ENCODE measurements at places on chromosomes 2 and 18.

- peak; percentile 72 for DNase-seq
Measured at GRCh38 chr2:176128982-176129796, at the start of gene HOXD8. TSS of gene HOXD8 (plus strand) at chr2:176129705. CDS start at chr2:176130367, 662 bp downstream.

GRCh38 chr2:39523308-39524044 is 86.4 kb upstream of the MAP4K3 start:
- peak; percentile 80 for DNase-seq

DNA sequence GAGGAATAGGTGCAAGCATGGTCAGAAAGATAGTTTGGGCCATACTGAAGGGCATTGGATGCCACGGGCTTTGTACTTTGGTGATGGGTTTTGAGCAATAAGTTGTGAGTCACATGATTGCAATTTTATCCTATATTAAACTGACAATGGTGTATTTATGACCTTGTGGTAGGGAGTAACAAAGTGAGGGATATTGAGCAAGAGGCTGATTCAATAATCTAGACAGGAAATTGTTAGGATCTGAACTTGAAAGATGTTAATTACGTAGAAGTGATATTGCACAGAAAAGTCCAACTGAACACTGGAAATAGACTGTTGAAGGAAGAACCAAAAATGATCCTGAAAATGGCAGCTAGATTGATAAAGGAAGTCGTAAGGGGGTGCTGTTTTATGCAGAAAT is 46.6 kb upstream of the TCF4 start:
- DNase-seq = peak; percentile 9

DNA sequence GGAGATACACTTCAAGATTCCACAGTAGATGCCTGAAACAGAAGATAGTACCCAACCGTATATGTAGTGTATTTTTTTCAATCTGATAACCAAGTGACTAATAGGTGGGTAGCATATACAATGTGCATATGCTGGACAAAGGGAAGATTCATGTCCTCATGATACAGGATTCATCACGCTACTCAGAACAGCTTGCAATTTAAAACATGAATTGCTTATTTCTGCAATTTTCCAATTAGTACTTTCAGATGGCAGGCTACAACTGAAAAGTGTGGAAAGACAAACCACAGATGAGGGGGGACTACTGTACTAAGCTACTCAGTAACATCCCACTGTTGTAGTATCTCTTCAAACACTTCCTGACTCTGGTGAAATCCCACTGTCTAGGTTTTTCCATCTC is 3.7 kb downstream of the IER3IP1 start:
- no peak for DNase-seq

GRCh38 chr2:172323861-172324597 is 103.4 kb upstream of the ITGA6 start:
- no peak for DNase-seq

DNA sequence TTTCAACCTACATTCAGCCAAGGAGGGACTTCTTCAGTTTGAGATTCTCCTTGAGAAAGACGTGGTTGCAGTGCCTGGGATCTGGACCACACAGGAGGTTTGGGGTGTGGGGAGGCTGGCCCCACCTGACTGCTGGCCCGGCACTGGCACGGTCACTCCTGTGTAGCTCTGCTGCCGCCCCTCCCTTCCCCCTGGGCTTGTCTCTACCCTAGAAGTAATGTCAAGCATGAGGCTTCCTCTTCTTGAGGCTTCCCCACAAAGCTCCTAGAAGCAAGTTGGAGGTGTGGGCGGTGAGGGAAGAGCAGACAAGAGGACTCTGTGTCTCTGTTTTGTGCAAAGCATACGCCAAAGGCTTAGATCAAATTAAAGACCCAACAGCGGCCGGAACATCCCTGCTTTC is 8.7 kb downstream of the KLHL29 start:
- no peak for DNase-seq

GRCh38 chr2:230473378-230473777 is 57.4 kb downstream of the SP100 start:
- no peak for DNase-seq

GRCh38 chr2:107592280-107592624 is 234.4 kb upstream of the RGPD4 start:
- no peak for DNase-seq

DNA sequence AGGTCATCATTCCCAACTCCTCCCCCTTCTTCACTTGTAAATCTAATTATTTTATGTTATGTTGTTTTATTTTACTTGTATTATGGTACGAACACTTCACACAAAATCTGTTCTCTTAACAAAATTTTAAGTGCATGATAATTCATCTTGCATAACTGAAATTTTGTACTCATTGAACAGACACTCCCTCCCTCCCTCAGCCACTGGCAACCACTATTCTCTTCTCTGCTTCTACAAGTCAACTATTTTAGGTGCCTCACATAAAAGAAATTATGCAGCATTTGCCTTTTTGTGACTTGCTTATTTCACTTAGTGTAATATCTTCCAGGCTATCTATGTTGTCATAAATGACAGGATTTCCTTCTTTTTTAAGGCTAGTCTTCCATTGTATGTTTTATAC is 30.4 kb upstream of the OSBPL6 start:
- DNase-seq = no peak
